ENCODE measurements at places on chromosomes 3 and 15.

GRCh38 chr15:61943992-61944391, 116.3 kb downstream of the VPS13C start:
- DNase-seq, result no peak

DNA sequence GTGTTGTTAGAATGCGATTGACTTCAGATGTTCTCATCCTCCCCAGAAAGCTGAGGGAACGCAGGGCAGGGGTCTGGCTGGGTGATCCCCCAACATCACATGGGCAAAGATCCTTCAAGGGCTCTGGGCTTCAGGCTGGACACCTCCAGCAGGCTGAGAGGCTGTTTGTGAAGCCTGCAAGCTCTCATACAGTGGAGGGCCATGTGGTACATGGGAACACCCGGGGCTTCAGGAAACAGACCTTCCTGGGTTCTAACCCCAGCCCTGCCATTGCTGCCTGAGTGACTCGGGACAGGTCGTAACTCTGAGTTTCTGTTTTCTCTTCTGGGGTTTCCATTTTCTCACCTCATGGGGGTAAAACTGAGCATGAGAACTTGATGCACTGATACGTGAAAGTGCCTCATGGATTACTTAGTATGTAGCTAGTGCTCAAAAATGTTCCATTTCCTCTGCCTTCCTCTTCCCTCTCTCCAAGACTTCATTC, 81.2 kb downstream of the TLE3 start:
- DNase-seq, result no peak

DNA sequence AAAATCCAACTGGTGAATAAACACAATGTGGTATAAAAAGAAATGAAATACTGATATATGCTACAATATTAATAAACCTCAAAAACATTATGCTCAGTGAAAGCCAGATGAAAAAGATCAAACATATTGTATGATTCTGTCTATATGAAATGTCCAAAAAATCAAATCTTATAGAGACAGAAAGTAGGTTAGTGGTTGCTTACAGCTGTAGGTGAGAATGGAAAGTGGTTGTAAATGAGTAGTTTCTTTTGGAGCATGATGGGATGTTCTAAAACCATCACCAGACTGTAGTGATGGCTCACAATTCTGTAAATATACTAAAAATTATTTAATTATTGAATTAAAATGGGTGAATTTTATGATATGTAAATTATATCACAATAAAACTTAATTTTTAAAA, 58.4 kb downstream of the SENP7 start:
- DNase-seq, result no peak

DNA sequence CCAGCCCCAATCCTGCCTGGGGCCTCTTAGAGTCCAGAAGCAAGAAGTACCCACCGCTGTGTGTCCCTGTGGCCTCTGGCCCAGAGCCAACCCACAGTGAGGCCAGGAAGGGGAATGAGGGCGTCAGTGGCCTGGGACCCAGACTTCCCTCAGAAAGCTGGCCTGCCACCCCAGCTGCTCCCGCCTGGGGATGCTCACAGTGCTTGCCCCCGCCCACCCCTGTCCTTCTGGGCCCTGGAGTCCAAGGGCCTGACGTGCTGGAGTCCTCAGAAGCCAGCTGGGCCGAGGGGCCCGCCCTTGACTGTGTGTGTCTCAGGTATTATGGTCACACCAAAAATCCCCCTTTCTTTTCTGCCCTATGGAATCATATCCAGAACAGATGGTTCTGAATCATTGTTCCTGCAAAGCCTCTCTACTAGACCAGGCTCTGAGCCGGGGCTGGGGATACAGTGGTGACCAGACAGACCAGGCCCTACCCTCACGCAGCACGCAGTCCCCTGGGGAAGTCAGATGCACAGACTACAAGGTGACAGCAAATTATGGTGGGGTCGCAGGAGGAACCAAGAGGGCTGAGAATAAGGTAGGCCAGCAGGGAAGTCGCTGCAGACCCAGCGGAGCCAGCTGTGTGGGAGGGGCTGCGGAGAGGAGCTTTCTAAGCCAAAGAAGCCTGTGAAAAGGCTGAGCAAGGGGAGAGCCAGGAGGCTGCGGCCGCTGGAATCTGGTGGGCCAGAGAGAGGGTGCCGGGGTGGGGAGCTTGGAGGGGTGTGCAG, 99.1 kb downstream of the VGLL4 start:
- DNase-seq, result no peak

GRCh38 chr15:71743861-71744382, 66.4 kb upstream of the NR2E3 start:
- peak; percentile 63 for DNase-seq

- no peak for DNase-seq
Observed at GRCh38 chr15:40943764-40944365, 9.4 kb upstream of the CHAC1 start.

DNA sequence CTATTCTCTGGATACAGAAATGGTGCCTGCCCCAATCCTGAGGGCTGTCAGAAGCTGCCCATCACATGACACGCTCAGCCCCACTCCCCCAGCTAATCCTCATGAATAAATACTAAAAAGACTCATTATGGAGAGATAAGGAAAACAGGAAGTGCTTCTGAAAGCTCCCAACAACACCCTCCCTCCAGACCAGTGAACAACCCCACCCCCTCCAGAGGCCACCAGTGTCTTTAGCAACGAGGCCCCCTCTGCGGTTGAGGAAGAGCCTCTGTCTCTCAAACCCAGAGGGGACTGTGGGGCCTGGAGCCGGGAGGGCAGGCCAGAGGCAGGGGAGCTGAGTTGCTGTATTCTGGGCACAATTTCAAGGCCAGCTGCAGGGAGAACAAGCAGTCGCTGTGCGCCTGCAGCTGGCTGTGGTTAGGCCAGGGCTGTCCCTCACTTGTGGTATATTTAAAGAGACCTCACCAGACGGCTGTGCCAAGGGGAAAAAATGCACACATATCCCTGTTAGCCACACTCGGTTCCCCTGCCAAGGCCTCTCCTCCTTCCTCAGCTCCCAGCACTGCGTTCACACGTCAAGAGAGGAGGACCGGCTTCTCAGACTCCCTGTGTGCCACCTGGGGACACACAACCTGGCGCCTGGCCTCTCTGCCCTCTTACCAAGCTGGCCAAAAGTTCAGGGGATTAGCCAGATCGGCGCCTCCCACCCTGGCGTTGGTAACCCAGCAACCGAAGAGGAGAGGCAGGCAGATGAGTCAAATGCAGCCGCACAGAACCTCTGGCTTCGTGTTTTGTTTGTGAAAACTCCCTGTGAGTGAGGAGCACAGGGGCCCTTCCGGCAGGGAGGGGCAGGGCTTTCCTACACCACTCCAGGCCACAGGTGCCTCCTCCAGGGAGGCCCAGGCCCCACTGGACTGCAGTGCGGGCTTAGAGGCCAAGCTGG, 101.2 kb upstream of the ETV5 start:
- DNase-seq, result no peak

DNA sequence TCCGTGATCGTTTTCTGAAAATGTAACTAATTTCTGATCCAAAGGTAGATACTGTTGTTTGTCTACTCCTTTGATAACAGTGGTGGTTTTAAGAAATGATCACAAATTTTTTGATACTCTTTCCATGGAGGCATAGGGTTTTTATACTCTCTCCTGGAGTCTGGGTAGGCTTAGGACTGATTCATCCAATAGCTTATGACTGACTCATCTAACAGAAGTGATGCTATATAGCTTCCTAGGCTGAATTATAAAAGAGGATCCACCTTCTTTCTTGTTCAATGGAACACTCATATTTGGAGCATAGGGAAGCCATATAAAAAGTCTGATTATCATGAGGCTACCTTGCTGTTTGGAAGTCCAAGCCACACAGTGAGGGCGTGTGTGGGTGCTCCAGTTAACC, 84.3 kb downstream of the CHST2 start:
- no peak for DNase-seq

- no peak for DNase-seq
Observed at GRCh38 chr15:29873264-29873663, 51.0 kb upstream of the TJP1 start.

DNA sequence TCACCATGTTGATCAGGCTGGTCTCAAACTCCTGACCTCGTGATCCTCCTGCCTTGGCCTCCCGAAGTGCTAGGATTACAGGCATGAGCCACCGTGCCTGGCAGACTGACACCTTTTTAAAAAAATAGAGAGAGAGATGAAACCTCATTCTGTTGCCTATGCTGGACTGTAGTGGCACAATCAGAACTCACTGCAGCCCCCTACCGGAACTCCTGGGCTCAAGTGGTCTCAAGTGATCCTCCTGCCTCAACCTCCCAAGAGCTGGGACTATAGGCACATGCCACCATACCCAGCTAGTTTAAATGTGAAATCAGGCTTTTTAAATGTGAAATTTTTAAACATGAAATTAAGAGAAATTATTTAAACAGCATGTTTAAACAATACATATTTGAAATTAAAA, 265.2 kb upstream of the UBE2E1 start:
- no peak for DNase-seq

DNA sequence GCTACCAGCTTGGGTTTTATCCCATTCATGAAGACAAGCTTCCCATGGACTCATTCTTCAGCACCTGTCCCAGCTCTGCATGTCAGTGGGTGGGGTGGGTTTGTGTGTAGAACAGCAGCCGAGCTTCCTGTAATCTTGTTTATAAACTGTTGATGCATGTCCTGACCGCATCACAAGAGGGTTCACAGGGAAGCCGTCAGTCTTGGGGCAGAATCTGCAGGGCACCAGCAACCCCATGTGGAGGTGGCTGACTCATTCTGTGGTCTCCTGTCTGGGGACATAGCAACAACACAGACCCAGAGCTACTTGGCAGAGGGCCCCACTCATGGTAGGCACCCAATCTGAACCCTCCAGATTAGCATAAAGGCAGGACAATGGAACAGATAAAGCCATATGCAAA, 35.6 kb downstream of the DAPK2 start:
- DNase-seq, result no peak

- no peak for DNase-seq
Observed at GRCh38 chr15:60961541-60962485, 267.3 kb downstream of the RORA start.

DNA sequence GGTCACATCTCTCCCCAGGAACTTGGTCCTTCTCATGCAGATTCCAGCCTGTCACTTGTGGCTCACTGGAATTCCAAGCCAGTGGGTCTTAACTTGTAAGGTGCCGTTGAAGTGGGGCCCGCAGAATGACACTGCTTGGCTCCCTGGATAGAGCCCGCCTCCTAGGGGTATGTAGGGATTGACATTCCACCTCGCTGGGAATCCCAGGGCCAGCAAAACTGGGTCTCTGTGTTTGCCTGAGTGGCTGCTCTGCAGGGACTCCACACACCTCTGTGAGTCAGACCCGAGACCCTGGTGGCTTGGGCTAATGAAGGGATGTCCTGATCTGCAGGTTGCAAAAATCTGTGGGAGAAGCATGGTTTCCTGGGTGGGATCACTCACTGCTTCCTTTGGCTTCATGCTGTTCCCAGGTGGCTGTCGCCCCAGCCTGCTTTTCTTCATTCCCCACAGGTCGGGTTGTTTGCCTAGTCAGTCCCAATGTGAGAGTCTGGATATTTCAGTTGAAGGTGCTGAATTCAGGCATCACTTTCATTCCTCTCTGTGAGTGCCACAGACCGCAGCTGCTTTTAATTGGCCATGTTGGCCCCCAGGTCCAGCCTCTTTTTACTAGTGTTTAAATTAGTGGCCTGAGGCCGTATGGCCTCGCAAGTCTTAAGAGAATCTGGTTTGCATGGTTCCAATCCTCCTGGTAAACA, 156.0 kb upstream of the TRIM42 start:
- no peak for DNase-seq

GRCh38 chr3:196144383-196145105, 62.7 kb upstream of the TFRC start:
- DNase-seq, result no peak

DNA sequence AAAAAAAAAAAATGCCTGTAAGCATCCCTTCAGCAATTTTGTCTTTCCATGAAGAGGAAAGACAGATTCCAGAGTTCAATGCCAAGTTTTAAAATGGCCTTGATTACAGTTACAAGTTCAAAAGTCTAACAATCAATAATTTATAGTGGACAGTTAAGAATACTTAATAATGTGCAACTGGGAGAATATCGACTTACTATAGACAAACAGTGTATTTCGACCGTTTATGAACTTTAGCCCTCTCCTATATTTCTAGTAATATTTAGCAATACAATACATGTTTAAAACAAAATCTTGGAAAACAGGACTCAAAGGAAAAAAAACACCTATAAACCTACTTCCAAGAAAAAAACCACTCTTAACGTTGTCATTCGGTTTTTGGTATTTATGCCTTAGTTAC, 1.5 kb downstream of the PBRM1 start:
- no peak for DNase-seq

GRCh38 chr3:88291486-88291885, 141.7 kb downstream of the C3orf38 start:
- no peak for DNase-seq

GRCh38 chr15:50144341-50145120, 25.5 kb upstream of the ATP8B4 start:
- DNase-seq, result no peak
